MCF 10A (cell line): ENCODE measurements at places on chromosomes 1 and 21. TPM values are rescaled to one million over a fixed set of nuclear protein-coding genes. Genes with fewer than 3 reads are reported as not detected.

DNA sequence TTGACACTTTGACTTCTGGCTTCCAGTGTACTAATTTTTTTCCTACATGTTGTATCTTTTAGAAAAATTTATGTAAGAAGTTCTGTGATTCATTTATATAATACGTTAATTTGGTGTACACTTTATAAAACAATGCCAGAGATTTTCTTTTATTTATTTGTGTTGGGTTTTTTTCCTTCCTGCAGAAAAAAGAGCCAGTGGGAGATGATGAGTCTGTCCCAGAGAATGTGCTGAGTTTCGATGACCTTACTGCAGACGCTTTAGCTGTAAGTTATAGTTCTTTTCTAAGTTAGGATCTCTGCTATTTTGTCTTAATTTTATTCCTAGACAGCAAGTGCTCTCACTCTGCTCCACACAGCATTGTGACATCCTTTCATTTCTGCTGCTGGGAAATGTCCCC, 14.4 kb downstream of the SARS1 start:
- no peak overlapping the region for H3K27ac ChIP-seq
- DNase-seq, result no peak
- no peaks in the 10 kb centered on the region for H3K27me3 ChIP-seq
- H3K4me1 ChIP-seq, result peaks cover 12% of the 10 kb centered on the region
- H3K36me3 ChIP-seq, result peaks cover 92% of the 10 kb centered on the region

DNA sequence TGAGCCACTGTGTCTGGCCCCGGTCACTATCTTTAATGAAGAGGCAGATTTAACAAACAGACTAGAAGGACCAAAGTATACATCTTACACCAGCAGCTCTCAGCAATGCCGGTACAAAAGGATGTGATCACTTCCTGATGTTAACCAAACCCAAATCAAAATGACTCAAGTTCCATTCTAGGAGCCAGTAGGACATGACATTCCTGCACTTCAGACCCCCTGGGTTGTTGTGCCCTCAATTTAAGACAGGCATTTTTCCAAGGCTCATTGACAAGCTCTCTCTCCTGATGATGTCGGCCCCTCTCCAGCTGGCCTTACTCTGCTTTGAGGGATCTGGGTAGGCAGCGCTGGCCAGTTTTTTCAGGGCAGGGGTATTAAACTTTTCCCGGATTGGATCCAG, 35.1 kb downstream of the YARS1 start:
- peaks cover 10% of the 10 kb centered on the region for H3K4me1 ChIP-seq
- no peak overlapping the region for H3K27ac ChIP-seq
- H3K36me3 ChIP-seq, result peaks cover 96% of the 10 kb centered on the region
- no peak overlapping the region for H3K4me3 ChIP-seq

Gene AADACL3
- not detected in 2 replicates for total RNA-seq

Gene PAQR7
- 3.8 and 4.4 TPM in 2 replicates for total RNA-seq
